ENCODE measurements at places on chromosomes 7 and 10.

DNA sequence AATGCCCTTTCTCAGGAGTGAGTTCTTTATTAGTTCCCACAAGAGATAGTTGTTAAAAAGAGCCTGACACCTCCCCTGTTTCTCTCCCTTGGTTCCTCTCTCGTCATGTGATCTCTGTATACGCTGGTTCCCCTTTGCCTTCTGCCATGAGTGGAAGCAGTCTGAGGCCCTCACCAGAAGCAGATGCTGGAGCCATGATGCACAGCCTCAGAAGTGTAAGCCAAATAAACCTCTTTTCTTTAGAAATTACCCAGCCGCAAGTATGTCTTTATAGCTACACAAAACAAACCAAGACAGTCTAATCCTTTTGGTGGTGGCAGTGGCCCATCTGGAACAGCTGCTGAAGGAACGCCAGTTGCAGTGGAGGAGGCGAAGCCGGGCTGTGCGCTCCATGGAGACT is 9.3 kb downstream of the DNAJB9 start:
- ATAC-seq: no peak

GRCh38 chr10:21387868-21388267 is 137.6 kb downstream of the SKIDA1 start:
- ATAC-seq: no peak

- no peak for ATAC-seq
These were observed 73.3 kb downstream of the FAM53B start for GRCh38 chr10:124670849-124671248.

- no peak for ATAC-seq
These were observed 138.8 kb downstream of the ZWINT start for GRCh38 chr10:56222237-56222636.

- ATAC-seq: no peak
These were observed 62.5 kb downstream of the C10orf143 start for GRCh38 chr10:130048081-130048480.

Measured in gastroesophageal sphincter (tissue), 4 donors.